ENCODE measurements at places on chromosomes 1 and 21.

DNA sequence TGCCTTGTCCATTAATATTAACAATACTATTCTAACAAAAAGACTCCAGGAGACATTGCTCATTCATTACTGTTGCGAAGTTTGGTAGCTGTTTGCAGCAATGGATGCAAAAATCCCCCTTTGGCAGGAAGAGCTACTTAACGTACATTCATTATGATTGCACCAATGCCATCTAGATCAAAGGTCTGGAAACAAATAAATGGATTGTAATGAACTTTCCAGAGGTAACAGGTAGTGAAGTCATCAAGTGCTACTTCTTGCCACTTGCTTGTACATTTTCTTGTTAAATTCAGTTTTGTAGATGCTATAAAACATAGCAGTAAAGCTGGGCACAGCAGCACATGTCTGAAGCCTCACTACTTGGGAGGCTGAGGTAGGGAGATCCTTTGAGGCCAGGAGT, 93.9 kb downstream of the DDAH1 start:
- DNase-seq, result no peak

DNA sequence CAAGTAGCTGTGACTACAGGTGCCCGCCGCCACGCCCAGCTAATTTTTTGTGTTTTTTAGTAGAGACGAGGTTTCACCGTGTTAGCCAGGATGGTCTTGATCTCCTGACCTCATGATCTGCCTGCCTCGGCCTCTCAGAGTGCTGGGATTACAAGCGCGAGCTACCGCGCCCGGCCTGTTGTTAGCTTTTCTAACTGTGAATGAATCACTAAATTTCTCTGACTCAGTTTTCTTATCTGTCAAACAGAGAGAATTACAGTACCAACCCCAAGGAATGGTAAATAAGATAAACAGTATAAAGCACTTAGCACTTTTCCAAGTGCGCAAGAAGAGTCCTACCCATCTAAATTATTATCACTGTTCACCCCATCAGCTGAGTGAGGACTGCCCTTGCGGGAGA, 193.6 kb downstream of the VAV3 start:
- DNase-seq, result no peak

- no peak for DNase-seq
Measured at GRCh38 chr1:50091068-50091467, 17.7 kb upstream of the ELAVL4 start.

DNA sequence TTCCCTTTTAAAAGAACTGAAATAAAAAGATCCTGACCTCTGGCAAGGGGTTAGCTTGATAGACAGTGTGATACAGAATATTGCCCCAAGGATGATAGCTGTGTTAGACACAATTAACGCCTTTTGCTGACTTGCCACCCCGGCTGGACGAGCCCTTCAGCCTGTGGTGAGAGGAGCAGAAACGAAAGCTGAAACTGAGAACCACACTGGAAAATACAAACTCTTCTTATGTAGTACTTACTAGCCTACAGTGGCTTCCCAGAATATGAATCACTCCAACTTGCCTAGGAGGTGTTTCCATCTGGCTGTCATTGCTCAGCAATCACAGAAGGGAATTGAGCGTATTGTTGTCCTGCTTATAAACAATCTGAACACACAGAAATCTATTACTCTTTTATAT, 22.9 kb downstream of the SAMSN1 start:
- no peak for DNase-seq

- DNase-seq, result no peak
Measured at GRCh38 chr1:169513208-169513607, 27.5 kb upstream of the SLC19A2 start.

DNA sequence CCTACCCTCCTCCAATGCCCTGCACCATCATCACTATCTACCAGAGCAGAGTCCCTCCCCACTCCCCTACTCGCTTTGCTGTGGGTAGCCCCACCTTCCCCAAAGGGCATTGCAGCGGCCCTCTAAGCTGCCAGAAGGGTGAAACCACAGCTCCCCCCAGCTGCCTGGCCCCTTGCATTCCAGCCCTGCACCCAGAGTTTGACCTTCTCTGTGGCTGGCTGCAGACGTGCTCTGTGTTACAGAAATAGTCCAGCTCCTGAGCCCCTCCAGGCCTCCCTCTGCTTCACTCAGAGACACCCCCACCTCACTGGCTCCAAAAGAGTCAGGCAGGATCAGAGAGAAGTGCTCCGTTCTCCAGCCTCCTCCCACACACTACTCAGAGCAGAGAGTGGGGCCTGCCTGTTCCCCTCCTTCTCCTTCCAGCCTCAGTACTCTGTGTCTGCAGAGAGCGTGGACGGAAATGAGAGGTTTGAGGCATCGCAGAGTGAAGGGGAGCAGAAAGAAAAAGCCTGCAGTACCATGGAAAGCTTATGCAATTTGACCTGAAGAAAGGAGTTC, 63.2 kb downstream of the PLEKHA6 start:
- no peak for DNase-seq

- no peak for DNase-seq
Measured at GRCh38 chr1:245641384-245641783, 486.6 kb downstream of the KIF26B start.

DNA sequence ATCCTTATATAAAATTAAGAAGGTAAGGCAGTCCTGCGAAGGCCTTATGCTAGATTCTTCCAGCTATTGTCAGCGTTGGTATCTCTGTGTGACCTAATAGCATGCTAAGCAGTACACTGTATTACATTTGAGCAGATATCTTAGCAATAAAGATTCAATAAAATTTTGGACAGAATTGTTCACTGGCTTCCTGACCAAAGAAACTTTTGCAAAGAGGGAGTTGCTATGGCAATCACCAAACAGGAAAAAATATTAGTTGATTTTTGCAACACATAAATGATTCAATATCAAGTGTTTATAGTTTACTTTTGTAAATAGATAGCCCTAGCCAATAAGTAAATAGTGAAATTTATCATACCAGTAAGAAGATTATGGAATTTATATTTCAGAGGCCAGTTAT, 31.0 kb upstream of the PLEKHO1 start:
- DNase-seq, result no peak

- DNase-seq, result no peak
Measured at GRCh38 chr1:17585266-17585987, 45.9 kb downstream of the ARHGEF10L start.

Measured in stimulated activated CD4-positive, alpha-beta T cell treated with anti-CD3 and anti-CD28 coated beads, TNF-alpha, amount 100 ng/mL, for 4 hours (primary cell).